Aorta (tissue), 5 donors: ENCODE measurements at places on chromosomes 7 and 10. TPM values are rescaled to one million over a fixed set of nuclear protein-coding genes. Genes with fewer than 3 reads are reported as not detected.

The LSM5 gene
- total RNA-seq: 29.3 TPM

The LRIT1 gene
- total RNA-seq: not detected

The GCK gene
- 1.9 TPM for total RNA-seq

DNA sequence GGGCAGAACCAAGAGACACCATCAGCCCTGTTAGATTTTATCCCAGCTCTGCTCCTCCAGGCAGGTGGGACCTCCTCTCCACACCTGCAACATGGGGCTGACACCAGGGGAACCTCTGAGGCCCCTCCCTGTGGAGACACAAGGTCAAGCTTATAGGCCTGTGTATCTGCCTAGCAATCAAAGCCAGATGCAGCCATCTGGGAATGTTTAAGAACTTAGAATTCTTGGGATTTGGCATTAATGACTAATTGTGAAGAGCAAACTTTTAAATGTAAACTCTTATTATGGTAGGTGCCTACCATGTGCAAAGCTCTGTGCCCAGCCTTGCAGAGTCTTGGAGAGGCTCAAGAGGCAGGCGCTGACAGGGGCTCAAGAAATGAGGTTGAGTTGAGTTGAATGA lies 52.1 kb downstream of the TBATA start:
- DNase-seq: no peak

- no peak for DNase-seq
Observed at GRCh38 chr10:50538555-50539398, 85.0 kb downstream of the SGMS1 start.

- DNase-seq: no peak
Observed at GRCh38 chr10:2150288-2150687, 413.0 kb upstream of the ADARB2 start.

GRCh38 chr10:127243490-127244272 lies 47.3 kb upstream of the INSYN2A start:
- no peak for DNase-seq

DNA sequence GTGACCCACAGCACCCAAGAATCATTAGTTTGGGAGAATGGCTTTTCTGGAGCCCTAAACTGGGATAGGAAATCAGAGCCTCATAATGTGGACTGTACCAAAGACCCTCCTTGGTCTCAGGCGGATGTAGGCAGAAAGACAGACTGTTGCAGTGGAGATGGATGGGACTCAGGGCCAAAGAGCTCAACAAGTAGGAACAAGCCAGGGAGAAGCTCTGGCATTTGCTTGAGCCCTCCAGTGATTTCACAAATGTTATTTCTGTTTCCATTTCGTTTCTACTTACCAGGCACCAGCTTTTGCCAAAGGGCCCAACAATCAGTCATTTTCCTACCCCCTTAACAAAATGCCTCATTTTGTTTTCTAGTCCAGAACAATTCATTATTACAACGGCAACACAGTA lies 762.7 kb downstream of the KCNMA1 start:
- DNase-seq: no peak

GRCh38 chr10:129963641-129964501 lies at the start of gene EBF3:
Gene EBF3, minus strand, starts transcription at chr10:129964274. Its CDS starts 506 bp downstream, at chr10:129963768.
- peak; percentile 82 for DNase-seq

DNA sequence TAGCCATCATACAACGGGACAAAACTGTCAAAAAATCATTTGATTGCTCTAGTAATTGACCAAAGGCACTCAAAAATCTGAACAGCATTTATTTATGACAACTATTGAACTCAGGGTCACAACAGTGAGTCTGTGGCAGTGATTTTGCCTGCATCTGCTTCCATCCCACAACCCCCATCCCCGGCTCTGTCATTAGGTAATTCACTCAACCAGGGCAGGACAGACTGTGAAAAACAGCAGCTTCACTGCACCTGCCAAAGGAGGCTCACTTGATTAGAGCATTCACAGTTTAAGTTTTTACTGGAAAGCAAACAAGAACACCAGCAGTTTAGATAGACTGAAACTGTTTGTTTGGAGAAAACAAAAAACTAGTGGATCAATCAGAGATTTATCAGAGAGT lies 22.2 kb downstream of the NRCAM start:
- DNase-seq: no peak

DNA sequence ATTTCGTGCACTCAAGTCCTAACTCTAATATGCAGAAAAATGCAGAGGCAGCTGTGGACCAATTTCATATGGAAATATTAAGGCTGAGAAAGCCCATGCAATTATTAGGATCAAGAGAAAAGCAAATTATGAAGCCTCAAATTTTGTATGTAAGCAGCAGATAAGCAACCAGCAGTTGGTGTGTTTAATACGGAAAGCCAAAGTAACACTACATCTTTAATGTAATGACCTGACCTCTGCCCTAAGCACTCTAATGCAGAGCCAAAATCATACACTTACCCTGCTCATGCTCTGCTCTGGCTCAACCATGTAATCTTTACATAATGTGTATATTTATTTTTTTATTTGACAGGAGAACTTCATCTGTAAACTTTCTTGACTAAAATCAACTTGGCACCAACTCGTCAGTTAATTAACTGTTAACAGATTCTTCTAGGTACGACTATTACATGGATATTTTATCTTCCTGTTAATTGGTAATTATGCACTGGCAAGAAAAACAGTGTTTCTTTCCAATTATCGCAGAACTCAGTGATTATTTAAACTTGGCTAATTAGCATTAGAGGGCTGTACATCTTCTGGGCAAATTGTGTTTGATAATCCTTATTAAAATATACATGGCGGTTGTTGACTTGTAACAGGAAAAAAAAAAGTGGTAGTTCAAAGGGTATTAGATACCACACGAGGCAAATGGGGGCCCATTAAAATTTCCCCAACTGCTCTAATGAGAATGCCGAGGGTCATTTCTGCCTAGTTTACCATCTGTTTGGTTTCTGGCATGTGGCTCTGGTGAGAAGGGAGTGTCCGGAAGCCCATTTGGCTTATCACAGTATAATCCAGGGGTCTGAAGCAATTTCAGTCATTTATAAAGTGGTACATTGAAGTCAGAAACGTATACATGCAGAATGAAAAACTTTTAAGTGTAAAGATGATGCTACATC lies 94.5 kb downstream of the RELN start:
- no peak for DNase-seq

The PGAM2 gene
- total RNA-seq: 4.8 TPM
